Esophagus mucosa (tissue), 1 donor: ENCODE measurements at places on chromosomes 7 and 10.
A peak's percentile ranks its signal among the peaks of the same experiment; 100 is the strongest.

- no peak for ATAC-seq
These were observed 188.2 kb downstream of the KIF20B start for GRCh38 chr10:89889606-89890005.

DNA sequence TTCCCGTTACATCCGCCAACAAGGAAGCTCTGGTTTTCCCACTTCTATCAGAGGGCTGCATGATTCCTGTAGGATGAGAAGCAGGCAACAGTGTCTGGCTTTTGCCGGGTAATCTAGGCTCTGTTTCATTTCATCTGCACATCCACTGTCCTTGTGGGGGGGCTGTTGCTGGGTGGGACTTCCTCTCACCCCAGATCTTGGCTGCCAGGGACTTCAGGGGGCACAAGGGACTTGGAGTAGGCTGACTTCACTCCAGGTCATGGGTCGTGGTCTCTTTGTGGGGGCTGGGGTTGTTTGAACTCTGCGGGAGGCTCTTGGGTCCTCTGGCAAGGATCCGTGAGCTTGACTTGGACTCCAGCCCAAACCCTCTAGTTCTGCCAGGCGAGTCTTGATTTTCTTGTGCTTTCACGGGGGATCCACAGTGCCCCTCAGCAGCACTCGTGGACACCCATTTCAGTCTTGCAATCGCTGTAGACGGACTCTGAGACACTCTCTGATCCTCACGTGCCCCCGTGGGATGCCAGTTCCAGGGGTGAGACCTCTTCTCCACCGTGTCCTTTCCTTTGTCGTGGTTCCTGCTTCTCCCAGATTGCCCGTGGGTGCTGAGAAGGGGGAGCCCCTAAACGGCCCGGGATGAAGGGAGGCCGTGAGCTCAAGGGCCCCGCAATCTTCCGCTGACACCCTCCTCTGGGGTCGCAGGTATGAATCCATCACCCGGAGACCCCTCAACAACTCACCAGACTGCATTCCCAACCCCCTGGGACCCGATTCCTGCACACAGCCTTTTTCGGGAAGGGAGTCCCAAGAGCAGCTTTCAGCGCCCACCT lies 21.4 kb upstream of the ZNF273 start:
- no peak for ATAC-seq

DNA sequence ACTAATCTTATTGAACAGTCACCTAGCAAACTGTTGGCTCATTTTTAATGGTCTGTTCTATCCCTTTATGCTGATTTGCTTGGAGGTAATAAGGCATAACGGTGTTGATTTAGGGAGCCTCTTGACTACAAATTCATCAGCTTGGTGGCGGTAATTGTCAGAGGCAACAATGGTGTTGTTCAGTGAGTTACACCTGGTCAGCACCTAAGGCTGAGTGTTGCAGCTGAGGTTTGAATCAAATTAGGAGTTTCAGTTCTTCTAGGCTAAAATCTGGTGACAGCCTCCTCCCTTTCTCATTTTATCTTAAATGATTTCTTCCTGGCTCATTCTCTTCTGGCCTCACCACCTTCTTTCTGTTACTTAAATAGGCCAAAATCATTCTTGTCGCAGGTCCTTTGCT lies 42.3 kb upstream of the SP8 start:
- ATAC-seq: no peak

DNA sequence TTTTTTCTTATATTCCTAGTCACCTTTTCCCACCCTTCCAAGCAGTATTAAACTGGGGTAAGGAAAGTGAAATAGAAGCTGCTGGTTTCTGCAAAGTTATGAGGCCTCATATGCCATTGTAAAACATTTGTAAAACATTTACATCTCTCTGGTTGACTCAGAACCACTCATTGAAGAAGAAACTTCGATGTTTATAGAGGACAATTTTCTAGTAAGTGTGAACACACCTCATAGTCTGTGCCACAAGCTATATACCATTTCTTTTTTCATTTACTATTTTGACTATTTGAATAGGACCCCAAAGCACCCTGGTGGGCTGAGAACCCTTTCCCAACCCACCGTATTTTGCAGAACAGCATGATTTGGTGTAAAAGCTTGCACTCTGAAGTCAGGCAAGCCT lies 12.9 kb upstream of the ITGB1 start:
- ATAC-seq: no peak

DNA sequence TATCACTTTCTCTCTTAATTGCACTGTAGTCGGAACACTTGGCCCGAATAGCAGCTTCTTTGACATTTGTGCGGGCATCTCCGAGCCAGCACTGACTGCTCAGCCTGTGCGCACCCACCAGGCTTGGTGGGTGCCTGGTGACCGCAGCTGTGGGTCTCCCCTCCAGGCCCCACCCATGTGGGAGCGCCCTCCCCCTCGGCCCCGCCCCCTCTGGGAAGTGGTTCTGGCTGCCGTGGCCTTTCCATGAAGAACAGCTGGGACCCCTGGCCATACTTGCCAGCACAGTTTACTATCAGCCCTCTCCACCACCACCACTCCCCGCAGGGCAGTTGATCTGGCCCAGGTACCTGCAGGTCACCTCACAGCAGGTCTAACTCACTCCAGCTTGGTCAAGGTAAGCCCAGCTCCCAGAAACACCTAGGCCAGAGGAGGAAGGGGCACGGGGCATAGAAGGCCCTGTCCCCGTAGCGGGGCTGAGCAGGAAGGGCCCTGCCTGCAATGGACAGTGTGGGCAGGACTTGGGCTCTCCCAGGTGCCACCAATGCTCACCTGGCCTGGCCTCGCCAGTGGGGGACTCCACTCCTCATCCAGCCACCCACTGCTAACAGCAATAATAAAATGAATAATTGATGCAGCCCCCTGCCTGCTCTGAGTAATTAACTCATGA lies 5.8 kb downstream of the RASGEF1A start:
- ATAC-seq: no peak

GRCh38 chr10:72337039-72337629 lies 17.6 kb downstream of the DNAJB12 start:
- peak; percentile 38 for ATAC-seq

DNA sequence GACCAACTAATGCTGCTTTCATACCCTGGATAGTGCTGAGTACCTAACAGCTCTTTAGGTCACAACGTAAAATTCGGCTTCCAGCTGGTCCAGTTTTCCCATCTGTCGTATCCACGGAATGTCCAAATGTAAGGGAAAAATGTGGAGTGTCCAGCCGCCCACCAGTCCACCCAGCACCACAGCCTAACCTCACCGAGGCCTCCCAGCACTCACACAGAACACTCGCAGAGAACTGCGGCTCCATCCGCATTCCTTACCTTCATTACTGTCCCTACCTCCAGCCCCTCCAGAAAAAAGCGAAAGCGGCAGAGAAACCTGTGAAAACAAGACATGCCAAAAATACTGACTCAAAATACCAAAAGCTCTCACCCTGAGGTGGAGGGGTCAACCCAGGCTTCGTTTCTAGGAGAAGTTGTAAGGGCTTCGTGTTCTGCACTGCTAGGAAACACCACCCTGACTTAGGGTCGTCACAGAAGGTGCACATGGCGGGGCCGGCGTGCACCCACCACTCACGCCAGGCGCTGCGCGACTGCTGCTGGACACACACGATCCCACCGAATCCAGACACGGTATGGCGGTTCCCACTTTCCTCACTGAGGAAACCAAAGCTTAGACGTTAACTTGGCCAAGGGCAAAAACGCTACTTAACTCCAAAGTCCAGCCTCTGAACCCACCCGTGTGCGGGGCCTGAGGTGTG lies 73.9 kb downstream of the AMZ1 start:
- no peak for ATAC-seq

DNA sequence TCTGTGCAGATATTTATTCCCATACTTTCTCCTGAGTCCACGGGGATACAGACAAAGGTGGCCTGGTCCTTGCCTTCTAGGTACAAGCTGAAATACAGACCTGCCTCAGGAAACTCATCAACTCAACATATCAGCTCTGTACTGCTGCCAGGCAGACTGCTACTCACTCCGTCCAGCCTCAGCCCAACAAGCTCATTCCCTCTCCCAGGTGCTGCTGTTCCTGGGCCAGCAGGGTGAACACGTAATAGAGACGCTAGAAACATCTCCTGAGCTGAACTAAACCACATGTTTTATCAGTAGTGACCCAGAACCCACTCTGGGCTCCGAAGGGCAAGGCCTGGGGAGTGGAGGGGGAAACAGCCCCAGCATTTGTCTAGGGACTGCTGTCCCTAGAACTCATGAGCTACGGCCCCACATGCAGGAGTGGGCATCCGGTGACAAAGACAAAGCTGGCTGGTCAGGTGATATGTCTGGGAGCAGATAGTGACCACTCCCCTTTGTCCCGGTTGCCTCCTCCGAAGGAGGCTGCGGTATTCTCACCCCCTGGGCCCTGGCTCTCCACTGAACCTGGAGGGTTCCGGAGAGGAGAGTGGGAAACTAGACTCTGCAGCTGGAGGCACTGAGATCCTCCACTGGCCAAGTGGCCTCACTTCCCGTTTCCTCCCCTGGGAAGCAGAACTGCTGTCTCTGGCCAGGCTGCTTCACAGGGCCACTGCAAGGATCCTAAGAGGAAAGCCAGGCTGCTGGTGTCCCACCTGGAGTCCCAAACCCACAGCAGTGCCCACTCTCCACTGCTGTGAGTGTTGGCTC lies 116.1 kb downstream of the FAM53B start:
- ATAC-seq: no peak

DNA sequence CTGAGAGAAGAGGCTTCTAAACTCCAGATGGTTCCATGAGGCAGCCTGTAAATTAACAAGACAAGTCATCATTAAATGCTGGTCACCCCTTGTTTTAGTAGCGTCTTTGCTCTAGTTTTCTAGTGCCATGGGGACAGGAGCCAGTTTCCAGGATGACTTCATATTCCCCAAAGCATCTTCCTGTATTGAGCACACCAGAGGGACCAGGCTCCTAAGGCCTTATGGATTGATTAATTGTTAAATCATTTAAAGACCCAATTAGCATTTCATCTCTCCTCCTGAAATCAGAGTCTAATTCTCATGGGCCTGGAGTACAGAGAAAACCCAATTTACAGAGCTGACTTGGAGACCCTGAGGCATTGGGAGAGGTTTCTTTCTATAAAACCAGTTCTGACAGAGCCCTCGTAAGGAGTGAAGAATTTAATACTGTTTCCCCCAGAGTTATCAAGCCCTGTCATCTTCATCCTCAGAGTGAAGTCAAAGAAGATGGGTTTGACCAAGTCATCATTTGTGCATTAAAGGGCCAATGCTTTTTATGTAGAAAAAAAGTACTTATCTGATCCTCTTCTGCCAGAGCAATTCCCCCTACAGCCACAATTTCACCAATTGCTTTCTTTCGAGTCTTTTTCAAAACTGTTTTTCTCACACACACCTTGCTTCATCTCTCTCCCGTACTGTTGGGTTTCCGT lies 678.7 kb downstream of the SDK1 start:
- ATAC-seq: no peak

DNA sequence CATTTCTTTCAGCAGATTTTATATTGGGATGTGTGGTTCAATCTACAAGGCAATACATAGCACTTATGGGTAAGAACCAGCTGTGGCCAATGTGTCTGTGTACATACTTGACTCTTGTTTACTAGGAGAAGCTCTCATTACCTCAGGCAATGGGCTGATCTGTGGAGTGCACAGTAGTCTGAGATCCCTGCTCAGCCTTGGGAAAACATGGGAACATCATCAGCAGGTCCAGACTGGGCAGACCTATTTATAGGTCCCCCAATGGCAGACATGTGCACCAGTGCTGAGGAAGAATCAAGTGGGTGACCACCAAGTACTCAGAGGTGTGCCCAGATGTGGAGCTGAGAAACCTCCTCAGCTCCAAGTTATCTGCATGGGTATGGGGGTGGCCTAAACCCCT lies 349.7 kb downstream of the KIF20B start:
- no peak for ATAC-seq

DNA sequence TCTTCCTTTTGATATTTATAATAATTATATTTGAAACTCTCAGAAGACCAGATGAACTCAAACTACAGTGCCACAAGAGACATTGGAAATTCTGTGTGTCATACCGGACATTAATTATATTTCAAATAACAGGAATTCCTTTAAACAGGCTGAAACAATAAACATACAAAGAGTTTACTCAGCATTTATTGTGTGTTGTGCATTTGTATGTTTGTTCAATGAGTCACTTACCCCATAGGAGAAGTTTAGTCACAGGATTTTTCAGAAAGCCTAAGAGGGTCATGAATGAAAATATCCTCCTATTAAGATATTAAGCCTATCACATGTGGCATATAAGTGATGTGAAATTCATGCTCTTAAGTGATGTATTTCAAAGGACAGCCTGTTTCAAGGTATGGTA lies 566.8 kb downstream of the CNTNAP2 start:
- ATAC-seq: no peak

GRCh38 chr7:158328376-158329013 lies 259.1 kb downstream of the PTPRN2 start:
- no peak for ATAC-seq

- peak; percentile 88 for ATAC-seq
These were observed 43.1 kb upstream of the SEMA3A start for GRCh38 chr7:84237533-84238173.

- no peak for ATAC-seq
These were observed 640.0 kb downstream of the KCNMA1 start for GRCh38 chr10:76997631-76998030.

DNA sequence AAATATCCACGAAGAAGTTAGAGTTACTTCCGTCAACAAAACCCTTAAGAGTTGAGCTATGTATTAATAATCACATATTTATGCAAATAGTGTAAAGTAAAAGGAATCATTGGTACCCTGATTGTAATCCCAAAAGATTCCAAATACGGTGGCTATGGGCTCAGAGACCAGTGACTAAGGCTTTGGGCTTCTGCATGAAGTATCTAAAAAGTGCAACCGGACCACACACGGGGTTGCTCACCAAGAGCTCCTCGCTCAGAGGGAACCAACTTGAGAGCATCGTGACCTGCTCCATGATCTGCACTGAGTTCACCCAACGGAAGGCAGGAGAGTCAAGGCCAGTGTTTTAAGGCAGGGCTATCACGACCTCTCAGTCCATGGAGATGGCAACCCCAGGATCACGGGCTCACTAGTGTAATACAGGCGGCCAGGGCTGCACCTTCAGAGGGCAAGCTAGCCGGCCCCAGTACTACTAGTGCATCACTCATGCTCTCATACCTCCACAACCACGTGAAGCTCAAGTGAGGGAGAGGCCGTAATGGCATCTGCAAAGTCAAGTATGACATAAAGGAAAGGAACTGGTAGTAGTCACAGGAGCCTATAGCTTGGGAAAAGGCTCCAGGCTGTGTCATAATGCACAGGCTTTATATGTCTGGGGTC lies 77.1 kb upstream of the CAMK2B start:
- no peak for ATAC-seq

GRCh38 chr7:158975526-158976467 lies 119.4 kb downstream of the DYNC2I1 start:
- ATAC-seq: peak; percentile 72
